ENCODE measurements at places on chromosomes 1 and 21. TPM values are rescaled to one million over a fixed set of nuclear protein-coding genes. Genes with fewer than 3 reads are reported as not detected.

The BRDT gene
- total RNA-seq = not detected

DNA sequence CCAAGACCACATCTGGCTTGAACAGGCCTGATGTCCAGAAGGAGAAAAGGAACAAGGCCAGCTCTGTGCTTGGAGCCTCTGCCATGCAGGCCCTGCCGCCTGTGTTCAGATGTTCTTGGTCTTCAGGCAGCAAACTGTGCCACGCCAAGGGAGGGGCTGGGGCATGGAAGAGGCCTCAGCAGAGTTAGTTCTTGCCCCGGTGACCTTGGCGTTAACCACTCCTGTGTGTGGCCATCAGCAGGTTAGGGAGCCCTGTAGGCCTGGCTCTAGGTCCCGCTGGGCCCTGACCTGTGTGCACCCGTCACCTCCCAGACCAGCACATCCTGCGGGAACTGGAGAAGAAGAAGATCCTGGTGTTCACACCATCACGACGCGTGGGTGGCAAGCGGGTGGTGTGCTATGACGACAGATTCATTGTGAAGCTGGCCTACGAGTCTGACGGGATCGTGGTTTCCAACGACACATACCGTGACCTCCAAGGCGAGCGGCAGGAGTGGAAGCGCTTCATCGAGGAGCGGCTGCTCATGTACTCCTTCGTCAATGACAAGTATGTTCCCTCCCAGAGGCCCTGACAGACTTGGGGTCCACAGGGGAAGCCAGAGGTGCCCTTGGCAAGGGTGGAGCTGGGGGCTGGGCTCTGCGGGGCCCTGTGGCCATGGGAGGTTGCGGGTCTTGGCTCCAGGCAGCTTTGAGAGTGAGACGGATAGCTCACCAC is 7.1 kb downstream of the ZC3H12A start:
- no peak overlapping the region for H3K27ac ChIP-seq
- DNase-seq = no peak
- peaks cover 23% of the 10 kb centered on the region for H3K4me1 ChIP-seq
- no peaks in the 10 kb centered on the region for H3K27me3 ChIP-seq

GRCh38 chr21:45202889-45203288 is 84.8 kb downstream of the POFUT2 start:
- no peak overlapping the region for H3K27ac ChIP-seq
- no peak overlapping the region for H3K4me3 ChIP-seq
- H3K36me3 ChIP-seq = no peaks in the 10 kb centered on the region
- H3K27me3 ChIP-seq = no peaks in the 10 kb centered on the region

- no peak for DNase-seq
- H3K36me3 ChIP-seq = no peaks in the 10 kb centered on the region
- H3K4me3 ChIP-seq = no peak overlapping the region
- H3K27ac ChIP-seq = no peak overlapping the region
- no peaks in the 10 kb centered on the region for H3K27me3 ChIP-seq
Observed at GRCh38 chr1:222232842-222233241, 315.1 kb downstream of the HHIPL2 start.

The PIK3CD gene
- total RNA-seq = 9.0 TPM

GRCh38 chr1:81071072-81071858 is 729.5 kb upstream of the ADGRL2 start:
- no peak for DNase-seq
- H3K4me1 ChIP-seq = no peaks in the 10 kb centered on the region
- H3K27ac ChIP-seq = no peak overlapping the region
- no peaks in the 10 kb centered on the region for H3K36me3 ChIP-seq

DNA sequence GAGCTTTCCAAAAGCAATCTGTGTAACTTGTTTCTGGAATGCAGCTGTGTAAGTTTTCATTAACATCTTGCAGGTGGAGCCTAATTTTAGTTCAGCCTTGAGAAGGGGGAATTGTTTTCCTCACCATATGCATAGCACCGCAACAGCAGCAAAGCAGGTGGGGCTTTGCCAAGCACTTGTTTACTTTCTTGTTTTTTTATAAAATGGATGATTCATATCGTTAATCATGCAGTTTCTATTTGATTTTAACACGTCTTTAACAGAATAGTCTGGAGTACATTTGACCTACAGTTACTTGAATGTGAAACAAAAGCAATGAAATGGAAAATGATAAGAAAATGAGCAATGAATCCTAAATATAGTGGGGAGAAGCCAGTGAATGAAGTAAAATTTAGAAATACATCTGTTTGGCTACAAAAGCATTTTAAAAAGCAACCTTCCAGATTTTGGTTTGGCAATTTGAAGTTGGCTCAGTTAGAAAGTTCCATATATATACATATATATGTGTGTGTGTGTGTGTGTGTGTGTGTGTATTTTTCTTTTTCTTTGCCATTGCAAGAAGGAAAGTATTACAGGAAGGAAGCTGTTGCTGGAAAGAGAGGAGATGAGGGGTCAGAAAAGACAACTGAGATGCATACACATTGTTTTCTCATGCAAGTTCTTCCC is 119.0 kb upstream of the ADGRL2 start:
- no peak overlapping the region for H3K27ac ChIP-seq
- peaks cover 9% of the 10 kb centered on the region for H3K4me1 ChIP-seq

- H3K36me3 ChIP-seq = no peaks in the 10 kb centered on the region
- no peak for DNase-seq
- H3K27ac ChIP-seq = no peak overlapping the region
- H3K27me3 ChIP-seq = no peaks in the 10 kb centered on the region
- no peaks in the 10 kb centered on the region for H3K4me1 ChIP-seq
Observed at GRCh38 chr1:40754201-40754600, 29.4 kb upstream of the KCNQ4 start.

The CA14 gene
- total RNA-seq = 3.0 TPM

The CLCA1 gene
- total RNA-seq = 1.5 TPM

The OR14K1 gene
- total RNA-seq = not detected

- H3K27ac ChIP-seq = no peak overlapping the region
- DNase-seq = no peak
- no peaks in the 10 kb centered on the region for H3K4me1 ChIP-seq
- no peak overlapping the region for H3K4me3 ChIP-seq
- no peaks in the 10 kb centered on the region for H3K27me3 ChIP-seq
Observed at GRCh38 chr1:95766036-95766435, 532.0 kb downstream of the RWDD3 start.

The ARHGAP30 gene
- 1.7 TPM for total RNA-seq

The PTGS2 gene
- 7.4 TPM for total RNA-seq

DNA sequence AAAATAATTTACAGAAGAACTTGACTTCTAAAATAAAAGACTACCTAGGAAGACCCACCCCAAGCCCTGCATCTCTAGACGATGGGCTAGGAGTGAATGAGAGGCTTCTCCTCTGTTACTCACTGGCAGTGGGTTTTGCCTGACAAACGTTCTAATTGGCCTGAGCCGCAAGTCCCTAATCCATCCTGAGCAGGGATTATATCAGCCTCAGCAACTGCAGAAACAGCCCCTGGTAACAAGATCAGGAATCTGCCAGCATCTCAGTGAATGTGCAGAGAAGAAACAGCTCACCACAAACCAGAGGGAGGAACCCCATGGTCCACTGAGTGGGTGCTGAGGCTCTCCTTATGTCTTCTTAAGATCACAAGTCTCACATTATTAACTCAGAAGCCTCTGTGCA is 240.6 kb downstream of the BRINP2 start:
- no peak overlapping the region for H3K27ac ChIP-seq
- H3K27me3 ChIP-seq = no peaks in the 10 kb centered on the region
- H3K4me1 ChIP-seq = no peaks in the 10 kb centered on the region

DNA sequence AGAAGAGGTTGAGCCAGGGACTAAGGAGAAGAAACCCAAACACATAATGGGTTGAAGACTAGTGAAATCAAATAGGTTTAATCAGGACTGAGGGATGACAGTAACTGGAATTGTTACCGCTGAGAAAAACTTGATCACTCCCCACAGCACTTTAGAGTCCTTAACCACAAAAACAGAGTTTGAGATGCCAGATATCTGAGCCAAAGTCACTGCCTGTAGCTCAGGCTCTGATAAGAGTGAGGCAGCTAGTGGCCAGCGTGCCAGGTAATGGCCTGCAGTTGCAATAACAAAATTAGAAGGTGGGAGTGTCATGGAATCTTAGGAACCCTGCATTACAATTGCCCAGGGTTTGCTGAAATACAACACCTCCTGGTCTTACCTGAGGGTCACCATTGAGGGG is 48.0 kb downstream of the PRKAB2 start:
- H3K36me3 ChIP-seq = no peaks in the 10 kb centered on the region
- H3K4me1 ChIP-seq = no peaks in the 10 kb centered on the region
- H3K27ac ChIP-seq = no peak overlapping the region
- H3K4me3 ChIP-seq = no peak overlapping the region
- no peak for DNase-seq

DNA sequence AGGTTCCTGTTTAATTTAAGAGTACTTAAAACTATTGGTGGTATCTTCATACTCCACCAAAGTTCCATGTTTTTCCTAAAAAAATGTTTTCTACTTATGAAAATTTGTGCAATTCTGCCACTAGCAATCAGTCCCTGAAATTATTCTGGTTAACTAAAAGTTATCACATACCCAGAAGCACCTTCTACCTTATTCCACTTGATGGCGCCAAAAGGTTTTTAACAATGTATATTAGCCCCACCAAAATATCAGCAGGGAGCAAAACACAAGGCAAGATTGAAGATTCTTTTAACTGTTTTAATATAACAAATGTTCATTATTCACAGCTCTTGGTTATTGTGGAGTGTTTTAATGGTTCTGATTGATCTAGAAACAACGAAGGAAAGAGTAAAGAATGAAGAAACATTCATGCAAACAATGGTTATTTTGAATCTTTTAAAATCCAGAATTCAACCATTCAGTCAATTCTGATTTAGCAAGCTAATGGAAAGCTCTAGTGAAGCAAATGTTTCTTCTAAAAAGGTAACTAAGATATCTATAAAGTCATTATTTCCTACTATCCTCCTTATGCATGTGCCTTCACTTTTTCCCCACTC is 67.2 kb downstream of the TTLL7 start:
- H3K27me3 ChIP-seq = no peaks in the 10 kb centered on the region
- DNase-seq = no peak
- no peaks in the 10 kb centered on the region for H3K4me1 ChIP-seq

DNA sequence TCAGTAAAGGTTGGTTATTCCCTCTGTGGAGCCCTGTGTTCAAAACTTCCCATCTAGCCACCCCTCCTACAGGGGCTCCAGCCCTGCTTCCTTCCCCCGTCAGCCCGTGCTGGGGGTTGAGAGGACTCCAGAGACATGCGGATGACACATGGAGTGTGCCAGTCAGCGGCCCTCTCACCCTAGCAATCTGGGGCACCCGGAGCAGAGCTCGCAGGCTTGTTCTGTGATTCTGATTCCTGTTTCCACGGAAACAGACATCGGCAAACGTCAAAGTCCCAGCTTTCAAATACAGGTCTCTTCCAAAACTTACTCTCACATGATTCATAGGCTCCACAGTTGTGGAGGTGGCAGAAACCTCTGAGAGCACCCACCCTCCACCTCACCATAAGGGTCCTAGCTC is 9.8 kb upstream of the SSBP3 start:
- no peaks in the 10 kb centered on the region for H3K27me3 ChIP-seq
- H3K4me3 ChIP-seq = no peak overlapping the region
- H3K36me3 ChIP-seq = no peaks in the 10 kb centered on the region
- H3K4me1 ChIP-seq = no peaks in the 10 kb centered on the region
- no peak overlapping the region for H3K27ac ChIP-seq
- no peak for DNase-seq

The PHGDH gene
- total RNA-seq = 488 TPM

The GUCA2A gene
- total RNA-seq = not detected

The CD1E gene
- total RNA-seq = not detected

DNA sequence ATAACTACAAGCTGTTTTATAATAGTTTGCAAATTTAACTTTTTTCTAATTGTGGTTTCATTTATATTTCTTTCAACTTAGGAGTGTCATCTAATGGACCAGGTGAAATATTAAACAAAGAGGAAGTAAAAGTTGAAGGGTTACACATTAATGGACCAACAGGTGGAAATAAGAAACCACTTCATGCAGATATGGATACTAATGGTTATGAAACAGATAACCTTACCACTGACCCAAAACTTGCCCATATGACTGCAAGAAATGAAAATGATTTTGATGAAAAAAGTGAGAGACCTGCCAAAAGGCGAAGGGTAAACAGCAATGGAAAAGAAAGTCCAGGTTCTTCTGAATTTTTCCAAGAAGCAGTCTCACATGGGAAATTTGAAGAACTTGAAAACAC is 59.7 kb downstream of the MIER1 start:
- H3K36me3 ChIP-seq = no peaks in the 10 kb centered on the region
- H3K4me3 ChIP-seq = no peak overlapping the region
- no peaks in the 10 kb centered on the region for H3K27me3 ChIP-seq
- DNase-seq = no peak

DNA sequence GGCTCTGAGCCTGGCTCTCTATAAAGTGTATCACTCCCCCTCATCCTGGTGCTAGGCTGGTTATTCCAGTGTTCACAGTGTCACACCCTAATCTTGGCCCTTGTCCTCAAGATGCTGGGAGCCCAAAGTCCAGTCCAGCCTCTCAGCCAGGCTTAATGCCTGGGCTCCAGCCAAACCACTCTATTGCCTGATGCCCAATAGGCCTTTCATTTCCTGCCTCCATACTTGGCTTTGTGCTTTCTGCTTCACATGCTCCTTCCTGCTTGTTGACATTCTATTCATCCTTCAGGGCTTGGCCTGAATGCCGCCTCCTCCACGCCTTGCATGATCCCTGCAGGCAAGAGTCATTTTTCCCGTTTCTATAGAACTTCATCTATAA is 1.7 kb downstream of the KLHDC8A start:
- no peak for DNase-seq
- H3K36me3 ChIP-seq = no peaks in the 10 kb centered on the region
- peak overlapping the region; percentile 84 for H3K27ac ChIP-seq
- peaks cover 10% of the 10 kb centered on the region for H3K4me1 ChIP-seq

GRCh38 chr1:199706826-199707606 is 320.5 kb upstream of the NR5A2 start:
- H3K27ac ChIP-seq = no peak overlapping the region

DNA sequence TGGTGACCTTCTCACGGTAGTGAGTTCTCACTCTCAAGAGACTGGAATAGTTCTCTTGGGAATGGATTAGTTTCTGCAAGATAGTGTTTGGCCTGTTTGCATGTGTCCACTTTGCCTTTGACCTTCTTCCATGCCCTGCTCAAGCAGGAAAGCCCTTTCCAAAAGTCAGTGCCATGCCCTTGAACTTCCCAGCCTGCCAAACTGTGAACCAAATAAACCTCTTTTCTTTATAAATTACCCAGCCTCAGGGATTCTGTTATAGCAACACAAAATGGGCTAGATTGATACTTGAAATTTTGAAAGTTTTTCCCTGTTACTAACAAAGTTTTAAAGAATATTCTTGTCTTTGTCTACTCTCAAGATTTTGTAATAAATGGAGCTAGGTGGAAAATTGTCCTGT is 139.6 kb downstream of the SLC35F3 start:
- no peak overlapping the region for H3K27ac ChIP-seq
- DNase-seq = no peak
- H3K4me3 ChIP-seq = no peak overlapping the region
- no peaks in the 10 kb centered on the region for H3K27me3 ChIP-seq
- H3K36me3 ChIP-seq = no peaks in the 10 kb centered on the region

DNA sequence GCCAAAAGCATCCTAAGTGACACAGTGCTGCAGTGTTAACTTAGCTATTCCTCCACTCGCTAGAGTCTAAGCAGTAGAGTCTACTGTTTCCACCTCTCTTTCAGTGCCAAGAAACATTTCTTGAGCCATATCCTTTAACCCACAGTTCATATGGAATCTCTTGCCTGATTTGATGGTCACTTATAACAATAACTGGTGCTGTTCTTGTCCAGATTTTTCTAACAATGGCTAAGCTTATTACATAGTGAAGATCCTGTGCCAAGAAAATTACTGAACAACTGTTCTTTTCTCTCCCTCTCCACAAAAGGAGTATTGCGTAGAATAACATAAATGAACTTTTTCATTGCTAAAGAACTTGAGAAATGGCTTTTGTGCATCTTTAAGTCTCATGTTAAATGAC is 121.3 kb downstream of the CDC7 start:
- H3K36me3 ChIP-seq = no peaks in the 10 kb centered on the region
- no peaks in the 10 kb centered on the region for H3K4me1 ChIP-seq
- no peak for DNase-seq
- no peak overlapping the region for H3K27ac ChIP-seq

The LRRC71 gene
- total RNA-seq = not detected

The RNF186 gene
- total RNA-seq = not detected

All from ovary (tissue), 10 donors.